A549 treated with AZD2906 at 1 μM for 4 hours (cell line): ENCODE measurements at places on chromosomes 1 and 21. TPM values are rescaled to one million over a fixed set of nuclear protein-coding genes. Genes with fewer than 3 reads are reported as not detected.

Gene GADD45A
- 70.6 to 94.8 TPM (median 84.8 TPM) in 5 replicates for total RNA-seq

Gene ASPM
- total RNA-seq, result 17.6 to 22.5 TPM (median 20.6 TPM) in 5 replicates

Gene LCE2B
- not detected in 5 replicates for total RNA-seq

Gene MATN1
- 0.02 to 0.14 TPM (median 0.10 TPM) in 4 of 5 replicates, not detected in the other for total RNA-seq

Gene SPOCD1
- 3.3 to 4.8 TPM (median 3.9 TPM) in 5 replicates for total RNA-seq
